Colonic mucosa (tissue), 4 donors: ENCODE measurements at places on chromosomes 2 and 18.

GRCh38 chr2:147081831-147082230 is 763.0 kb upstream of the ACVR2A start:
- no peaks in the 10 kb centered on the region for H3K4me1 ChIP-seq
- H3K36me3 ChIP-seq: no peaks in the 10 kb centered on the region
- no peak overlapping the region for H3K27ac ChIP-seq
- no peaks in the 10 kb centered on the region for H3K27me3 ChIP-seq
- no peak for DNase-seq
- H3K4me3 ChIP-seq: no peak overlapping the region

- no peaks in the 10 kb centered on the region for H3K4me1 ChIP-seq
- H3K27ac ChIP-seq: no peak overlapping the region
- H3K4me3 ChIP-seq: peak overlapping the region; percentile 15
- H3K27me3 ChIP-seq: no peaks in the 10 kb centered on the region
Observed at GRCh38 chr2:131801210-131801744, 273.6 kb downstream of the CCDC74A start.

DNA sequence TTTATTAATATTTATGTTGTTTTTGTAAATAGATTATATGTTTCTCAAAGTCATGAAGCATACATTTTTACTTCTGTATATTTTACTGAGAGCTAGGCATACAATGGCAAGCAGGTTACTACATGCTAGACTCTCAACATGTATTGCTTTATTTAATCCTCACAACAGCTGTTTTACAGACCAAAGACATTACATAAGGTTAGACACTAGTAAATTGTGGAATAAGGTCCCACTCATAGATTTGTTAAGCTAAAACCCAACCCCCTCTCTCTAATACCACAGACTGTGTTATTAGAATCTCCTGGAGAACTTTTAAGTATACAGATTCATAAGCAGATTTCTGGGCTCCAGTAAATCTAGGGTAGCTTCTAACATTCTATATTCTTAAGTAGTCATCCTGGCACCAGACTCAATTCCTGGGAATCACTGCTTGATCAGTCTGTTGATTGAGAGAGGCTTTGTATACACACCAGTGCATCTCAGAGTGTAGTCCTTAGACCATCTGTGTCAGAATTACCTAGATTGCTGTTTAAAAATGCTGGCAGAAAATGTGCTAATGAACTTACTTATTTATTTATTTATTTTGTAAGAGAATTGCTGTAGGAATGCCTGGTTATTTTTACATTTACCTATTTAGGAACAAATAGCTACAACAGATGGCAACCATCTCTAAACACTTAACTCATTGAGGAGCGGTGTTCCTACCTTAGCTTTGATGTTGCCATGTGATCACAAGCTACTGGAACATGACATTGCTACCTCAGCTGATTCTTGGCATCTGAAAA is 153.5 kb upstream of the CAVIN2 start:
- no peaks in the 10 kb centered on the region for H3K27me3 ChIP-seq
- H3K27ac ChIP-seq: no peak overlapping the region
- H3K4me1 ChIP-seq: no peaks in the 10 kb centered on the region
- no peaks in the 10 kb centered on the region for H3K36me3 ChIP-seq
- no peak for DNase-seq
- no peak overlapping the region for H3K4me3 ChIP-seq

GRCh38 chr18:59140302-59140885 is 710 bp downstream of the SEC11C start:
- H3K36me3 ChIP-seq: no peaks in the 10 kb centered on the region
- DNase-seq: peak; percentile 30
- peak overlapping the region; percentile 93 for H3K4me3 ChIP-seq
- no peak overlapping the region for H3K27ac ChIP-seq

- H3K4me3 ChIP-seq: no peak overlapping the region
- no peaks in the 10 kb centered on the region for H3K4me1 ChIP-seq
- DNase-seq: no peak
- no peak overlapping the region for H3K27ac ChIP-seq
Observed at GRCh38 chr2:172896661-172897081, 161.0 kb downstream of the RAPGEF4 start.

DNA sequence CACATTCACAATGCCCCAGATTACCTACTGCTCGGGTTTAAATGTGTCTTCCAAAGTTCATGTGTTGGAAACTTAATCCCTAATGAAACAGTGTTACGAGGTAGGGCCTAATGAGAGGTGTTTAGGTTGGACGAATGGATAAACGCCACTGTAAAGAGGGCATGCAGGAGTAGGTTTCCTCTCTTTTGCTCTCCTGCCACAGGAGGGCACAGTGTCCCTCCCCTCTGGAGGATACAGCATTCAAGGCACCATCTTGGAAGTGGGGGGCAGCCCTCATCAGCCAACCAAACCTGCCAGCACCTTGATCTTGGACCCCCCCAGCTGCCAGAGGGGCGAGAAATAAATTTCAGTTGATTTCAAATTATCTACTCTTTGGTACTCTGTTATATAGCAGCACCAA is 103.5 kb downstream of the TSHZ1 start:
- H3K4me1 ChIP-seq: no peaks in the 10 kb centered on the region
- no peaks in the 10 kb centered on the region for H3K27me3 ChIP-seq
- no peak overlapping the region for H3K4me3 ChIP-seq
- H3K36me3 ChIP-seq: no peaks in the 10 kb centered on the region

DNA sequence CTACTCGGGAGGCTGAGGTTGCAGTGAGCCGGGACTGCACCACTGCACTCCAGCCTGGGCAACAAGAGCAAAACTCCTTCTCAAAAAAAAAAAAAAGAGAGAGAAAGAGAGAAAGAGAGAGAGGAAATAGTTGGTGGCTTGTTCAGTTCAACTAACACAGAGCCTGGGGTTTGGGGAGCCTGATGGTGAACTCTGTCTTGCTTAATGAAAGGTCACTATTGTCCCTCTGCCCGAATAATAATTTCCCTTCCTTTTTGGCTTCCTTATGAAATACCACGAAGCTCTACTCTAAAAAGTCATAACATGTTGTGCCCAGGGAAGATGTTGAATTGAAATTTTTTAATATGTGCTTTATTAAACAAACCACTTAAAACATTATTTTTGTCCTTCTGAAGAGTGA is 17.3 kb downstream of the BCL2 start:
- H3K4me1 ChIP-seq: no peaks in the 10 kb centered on the region
- no peak for DNase-seq

DNA sequence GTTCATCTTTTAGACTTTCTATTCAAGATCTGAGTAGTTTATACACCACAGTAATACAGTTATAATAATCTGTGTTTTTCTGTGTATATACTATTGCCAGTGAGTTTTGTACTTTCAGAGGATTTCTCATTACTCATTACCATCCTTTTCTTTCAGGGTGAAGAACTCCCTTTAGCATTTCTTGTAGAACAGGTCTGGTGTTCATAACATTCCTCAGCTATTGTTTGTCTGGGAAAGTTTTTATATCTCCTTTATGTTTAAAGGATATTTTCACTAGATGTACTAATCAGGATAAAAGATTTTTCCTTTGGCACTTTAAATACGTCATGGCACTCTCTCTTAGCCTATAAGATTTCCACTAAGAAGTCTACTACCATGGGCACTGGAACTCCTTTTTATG is 705.5 kb downstream of the SLC4A3 start:
- no peaks in the 10 kb centered on the region for H3K36me3 ChIP-seq
- no peaks in the 10 kb centered on the region for H3K27me3 ChIP-seq
- H3K4me3 ChIP-seq: no peak overlapping the region
- DNase-seq: no peak
- no peak overlapping the region for H3K27ac ChIP-seq

- H3K36me3 ChIP-seq: no peaks in the 10 kb centered on the region
- peak overlapping the region; percentile 75 for H3K4me3 ChIP-seq
- DNase-seq: peak; percentile 40
- H3K4me1 ChIP-seq: peaks cover 6% of the 10 kb centered on the region
Observed at GRCh38 chr2:128317181-128317898, 1.3 kb downstream of the HS6ST1 start.

- no peak for DNase-seq
- no peaks in the 10 kb centered on the region for H3K27me3 ChIP-seq
- no peak overlapping the region for H3K27ac ChIP-seq
Observed at GRCh38 chr2:6683516-6683915, 182.2 kb downstream of the CMPK2 start.

- no peak overlapping the region for H3K4me3 ChIP-seq
- H3K36me3 ChIP-seq: no peaks in the 10 kb centered on the region
- no peak for DNase-seq
- H3K27me3 ChIP-seq: no peaks in the 10 kb centered on the region
Observed at GRCh38 chr2:23596316-23596885, 211.4 kb downstream of the KLHL29 start.

- no peak overlapping the region for H3K4me3 ChIP-seq
- no peaks in the 10 kb centered on the region for H3K4me1 ChIP-seq
- no peak overlapping the region for H3K27ac ChIP-seq
- no peaks in the 10 kb centered on the region for H3K27me3 ChIP-seq
Observed at GRCh38 chr2:218329826-218330593, 26.6 kb upstream of the CATIP start.

DNA sequence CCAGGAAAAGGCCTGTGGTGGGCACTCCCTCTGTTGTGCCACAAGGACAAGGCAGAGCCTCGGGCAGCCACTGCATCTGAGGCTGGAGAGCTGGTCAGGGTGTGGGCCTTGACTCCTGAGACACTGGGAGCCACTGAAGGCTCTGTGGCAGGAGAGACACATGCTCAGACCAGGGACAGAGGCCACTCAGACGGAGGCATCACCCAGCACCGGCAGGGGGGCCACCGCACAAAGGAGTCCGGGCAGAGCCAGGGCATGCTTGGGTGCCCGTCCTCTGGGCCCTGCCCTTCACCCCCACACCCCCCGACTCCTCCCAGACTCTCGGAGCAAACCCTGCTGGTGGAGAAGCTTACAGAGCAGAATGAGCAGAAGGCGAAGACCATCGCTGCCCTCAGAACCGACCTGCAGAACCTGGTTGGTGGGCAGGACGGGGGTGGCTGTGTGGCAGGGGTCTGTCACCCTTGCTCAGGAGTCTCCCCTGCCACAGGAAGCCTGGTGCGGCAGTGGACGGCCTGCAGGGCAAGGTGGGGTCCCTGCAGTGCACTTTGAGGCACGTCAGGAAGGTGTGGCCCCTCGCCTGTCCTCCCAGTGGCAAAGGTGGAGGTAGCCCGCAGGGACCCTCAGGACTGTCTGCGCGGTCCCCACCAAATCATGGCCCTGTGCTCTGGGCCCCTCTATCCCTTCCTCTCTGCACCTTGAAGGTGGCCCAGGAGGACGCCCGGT is 26.0 kb downstream of the CROCC2 start:
- no peaks in the 10 kb centered on the region for H3K4me1 ChIP-seq
- no peak overlapping the region for H3K4me3 ChIP-seq
- peak; percentile 14 for DNase-seq
- no peak overlapping the region for H3K27ac ChIP-seq
- H3K27me3 ChIP-seq: no peaks in the 10 kb centered on the region
- H3K36me3 ChIP-seq: no peaks in the 10 kb centered on the region

DNA sequence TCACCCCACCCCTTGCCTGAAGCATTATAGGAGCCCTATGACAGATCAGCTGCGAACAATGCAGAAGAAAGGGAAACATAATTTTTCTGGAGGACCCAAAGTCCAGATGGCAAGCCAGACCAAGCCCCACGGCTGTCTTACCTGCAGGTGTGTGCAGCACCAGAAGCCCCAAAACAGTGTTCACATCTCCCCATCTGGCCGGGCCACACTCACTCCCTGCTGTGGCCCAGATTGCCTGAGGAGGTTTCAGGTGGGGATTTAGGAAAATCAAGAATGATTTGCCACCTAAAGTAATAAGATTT is 11.7 kb upstream of the STK17B start:
- no peak overlapping the region for H3K4me3 ChIP-seq
- no peaks in the 10 kb centered on the region for H3K27me3 ChIP-seq
- no peaks in the 10 kb centered on the region for H3K36me3 ChIP-seq
- peak overlapping the region; percentile 47 for H3K27ac ChIP-seq
- H3K4me1 ChIP-seq: no peaks in the 10 kb centered on the region

DNA sequence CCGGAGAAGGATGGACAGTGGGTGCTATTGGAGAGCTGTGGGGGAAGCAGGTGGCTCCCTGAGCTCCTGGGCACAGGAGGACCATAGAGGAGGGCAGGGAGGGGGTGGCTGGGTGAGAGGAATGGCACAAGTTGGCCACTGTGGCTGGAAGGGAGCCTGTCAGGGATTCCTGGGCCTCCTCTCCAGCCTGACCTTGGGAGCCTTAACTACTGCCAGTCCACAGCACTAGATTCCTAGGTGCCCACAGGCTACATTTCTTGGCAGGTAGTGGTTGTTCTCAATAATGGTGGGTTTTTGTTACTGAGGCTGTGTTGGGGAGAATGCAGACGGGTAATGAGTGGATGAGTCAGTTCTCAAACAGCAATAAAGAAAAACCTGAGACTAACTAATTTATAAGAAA is 26.0 kb downstream of the EFHD1 start:
- H3K4me3 ChIP-seq: no peak overlapping the region
- no peaks in the 10 kb centered on the region for H3K36me3 ChIP-seq
- no peak for DNase-seq
- no peaks in the 10 kb centered on the region for H3K4me1 ChIP-seq

DNA sequence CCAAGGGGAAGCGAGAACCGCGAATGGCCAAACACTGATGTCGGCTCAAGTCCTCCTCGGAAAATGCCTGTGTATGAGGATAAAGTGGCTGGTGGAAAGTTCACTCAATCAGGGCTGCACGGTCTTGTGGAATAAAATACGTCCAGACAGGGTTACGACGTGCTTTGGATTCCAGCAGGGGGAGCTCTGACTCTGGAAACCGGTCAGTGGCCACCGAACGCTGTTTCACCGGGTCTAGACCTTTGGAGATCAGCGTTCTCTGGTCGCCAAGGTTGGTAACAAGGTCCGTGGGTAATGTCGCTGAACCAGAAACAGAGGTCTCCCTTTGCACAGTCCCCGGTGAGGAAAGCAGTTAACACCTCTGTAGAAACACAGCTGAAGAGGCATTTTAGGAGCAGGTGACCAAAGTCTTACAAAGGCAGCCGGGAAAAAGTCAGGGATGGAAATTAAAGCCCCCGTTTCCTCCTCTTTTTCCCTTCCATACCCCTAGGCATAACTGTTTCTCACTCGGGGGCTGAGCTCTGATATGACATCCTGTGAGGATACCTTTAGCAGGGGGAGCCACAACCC is 47.8 kb downstream of the CDCA7 start:
- peak; percentile 86 for DNase-seq
- no peak overlapping the region for H3K27ac ChIP-seq
- no peak overlapping the region for H3K4me3 ChIP-seq
- H3K4me1 ChIP-seq: no peaks in the 10 kb centered on the region
- no peaks in the 10 kb centered on the region for H3K36me3 ChIP-seq
- peaks cover 3% of the 10 kb centered on the region for H3K27me3 ChIP-seq

DNA sequence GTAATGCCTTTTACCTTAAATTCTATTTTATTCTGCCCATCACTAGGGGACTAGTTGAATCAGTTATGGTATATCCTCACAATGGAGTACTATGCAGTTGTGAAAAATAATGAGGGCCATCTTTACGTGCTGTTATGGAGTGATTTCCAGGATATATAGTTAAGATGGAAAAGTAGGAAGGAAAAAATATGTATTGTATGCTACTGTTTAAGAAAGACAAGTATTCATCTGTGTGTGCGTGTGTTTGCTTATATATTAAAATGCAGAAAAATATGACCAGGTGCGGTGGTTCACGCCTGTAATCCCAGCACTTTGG is 32.5 kb upstream of the MRPL33 start:
- no peaks in the 10 kb centered on the region for H3K36me3 ChIP-seq
- DNase-seq: no peak
- no peak overlapping the region for H3K27ac ChIP-seq
- H3K27me3 ChIP-seq: no peaks in the 10 kb centered on the region
